Naive thymus-derived CD4-positive, alpha-beta T cell (primary cell): ENCODE measurements at places on chromosomes 12 and 14. TPM values are rescaled to one million over a fixed set of nuclear protein-coding genes. Genes with fewer than 3 reads are reported as not detected.

- no peak for DNase-seq
- no peak overlapping the region for H3K4me3 ChIP-seq
- no peaks in the 10 kb centered on the region for H3K4me1 ChIP-seq
- no peaks in the 10 kb centered on the region for H3K27me3 ChIP-seq
- no peaks in the 10 kb centered on the region for H3K36me3 ChIP-seq
- no peak overlapping the region for H3K27ac ChIP-seq
Observed at GRCh38 chr12:28034271-28034670, 61.7 kb upstream of the PTHLH start.

DNA sequence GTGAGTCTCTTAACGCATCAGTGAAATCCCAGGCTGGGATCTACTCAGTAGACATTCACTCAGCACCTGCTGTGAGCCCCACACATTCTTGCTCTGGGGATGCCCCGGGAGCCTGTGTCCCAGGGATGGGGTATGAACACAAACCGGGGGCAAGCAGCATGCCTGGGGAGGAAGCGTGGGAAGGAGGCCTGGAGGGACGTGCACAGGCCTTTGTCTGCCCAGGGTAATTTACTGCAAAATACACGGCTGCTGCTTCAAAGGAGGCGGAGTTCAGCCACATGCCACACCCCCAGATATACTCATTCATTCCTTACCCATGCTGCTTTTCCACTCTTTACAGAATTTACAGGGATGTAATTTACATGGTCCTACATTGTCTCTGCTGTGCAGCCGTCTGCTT lies 187.8 kb downstream of the ADGRD1 start:
- H3K4me1 ChIP-seq = no peaks in the 10 kb centered on the region
- no peaks in the 10 kb centered on the region for H3K36me3 ChIP-seq
- no peak for DNase-seq
- no peak overlapping the region for H3K27ac ChIP-seq

GRCh38 chr14:50451854-50452253 lies 55.2 kb upstream of the CDKL1 start:
- no peaks in the 10 kb centered on the region for H3K27me3 ChIP-seq
- no peak for DNase-seq
- H3K4me1 ChIP-seq = no peaks in the 10 kb centered on the region
- H3K4me3 ChIP-seq = no peak overlapping the region
- no peaks in the 10 kb centered on the region for H3K36me3 ChIP-seq

GRCh38 chr12:124008595-124008994 lies 35.6 kb downstream of the ZNF664 start:
- H3K27ac ChIP-seq = no peak overlapping the region
- peaks cover 24% of the 10 kb centered on the region for H3K36me3 ChIP-seq
- DNase-seq = no peak
- no peak overlapping the region for H3K4me3 ChIP-seq
- H3K27me3 ChIP-seq = no peaks in the 10 kb centered on the region

DNA sequence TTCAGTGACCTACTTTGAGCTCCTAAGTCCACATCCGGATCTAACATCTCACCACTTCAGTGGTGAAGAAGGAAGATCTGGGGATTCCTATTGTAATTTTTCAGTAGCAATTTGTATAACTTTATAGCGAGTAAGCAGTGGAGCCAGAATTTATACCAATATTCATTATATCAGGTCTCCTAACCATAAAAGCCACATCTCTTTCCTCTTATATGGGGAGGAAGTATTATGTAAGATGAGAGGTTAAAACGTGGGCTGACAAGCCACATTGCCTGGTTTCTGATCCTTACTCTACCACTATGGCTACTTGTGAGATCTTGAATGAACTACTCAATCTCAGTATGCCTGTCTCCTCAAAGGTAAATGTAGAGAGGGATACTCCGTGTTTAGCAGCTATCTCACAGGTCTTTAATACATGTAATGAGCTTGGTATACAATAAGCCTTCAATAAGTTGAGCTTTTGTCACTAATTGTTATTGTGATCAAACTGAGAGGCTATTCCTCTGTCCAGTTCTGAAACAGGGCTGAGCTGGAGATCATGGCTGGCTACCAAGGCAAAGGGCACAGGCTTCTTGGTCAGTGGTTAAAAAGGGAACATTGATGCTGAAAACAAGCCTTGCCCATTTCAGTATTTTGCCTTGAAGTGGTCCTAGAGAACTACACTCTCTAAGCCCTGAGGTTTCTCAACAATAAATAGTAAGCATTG lies 3.3 kb upstream of the TMEM117 start:
- no peak overlapping the region for H3K27ac ChIP-seq
- DNase-seq = no peak
- no peak overlapping the region for H3K4me3 ChIP-seq
- H3K36me3 ChIP-seq = no peaks in the 10 kb centered on the region
- no peaks in the 10 kb centered on the region for H3K27me3 ChIP-seq
- peaks cover 27% of the 10 kb centered on the region for H3K4me1 ChIP-seq

GRCh38 chr12:105107171-105107493 lies 399 bp upstream of the WASHC4 start:
- peaks cover 13% of the 10 kb centered on the region for H3K4me1 ChIP-seq
- peak overlapping the region; percentile 68 for H3K4me3 ChIP-seq
- H3K36me3 ChIP-seq = peaks cover 5% of the 10 kb centered on the region
- no peaks in the 10 kb centered on the region for H3K27me3 ChIP-seq

DNA sequence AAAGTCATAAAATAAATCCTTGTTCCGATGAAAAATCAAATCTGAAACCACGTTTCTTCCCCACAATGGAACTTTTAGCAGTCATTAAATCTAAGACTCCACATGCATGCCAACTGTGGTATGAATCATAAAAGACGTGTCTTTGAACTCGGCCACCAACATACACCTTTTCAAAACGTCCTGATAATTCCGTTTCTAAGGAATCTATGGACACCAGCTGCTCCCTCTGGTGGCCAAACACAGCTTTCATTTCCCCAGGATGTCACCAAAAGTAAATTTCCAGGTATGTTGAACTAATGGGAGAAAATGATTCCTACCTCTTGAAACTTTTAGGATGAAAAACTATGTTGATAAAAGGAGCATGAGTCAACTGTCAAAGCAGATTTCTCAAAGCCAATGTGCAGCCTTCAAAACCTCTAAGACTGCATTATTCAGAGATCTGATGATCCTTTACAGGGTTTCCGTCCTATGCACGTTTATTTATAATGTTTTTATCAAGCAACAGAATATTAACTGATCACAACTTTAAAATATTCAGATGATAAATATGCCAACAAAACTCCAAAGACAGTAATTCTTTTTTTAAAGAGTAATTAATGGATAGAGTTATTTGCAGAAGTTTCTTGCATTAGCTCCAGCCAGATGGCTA lies 96.2 kb downstream of the CIT start:
- no peak overlapping the region for H3K27ac ChIP-seq
- no peak for DNase-seq
- no peaks in the 10 kb centered on the region for H3K27me3 ChIP-seq

DNA sequence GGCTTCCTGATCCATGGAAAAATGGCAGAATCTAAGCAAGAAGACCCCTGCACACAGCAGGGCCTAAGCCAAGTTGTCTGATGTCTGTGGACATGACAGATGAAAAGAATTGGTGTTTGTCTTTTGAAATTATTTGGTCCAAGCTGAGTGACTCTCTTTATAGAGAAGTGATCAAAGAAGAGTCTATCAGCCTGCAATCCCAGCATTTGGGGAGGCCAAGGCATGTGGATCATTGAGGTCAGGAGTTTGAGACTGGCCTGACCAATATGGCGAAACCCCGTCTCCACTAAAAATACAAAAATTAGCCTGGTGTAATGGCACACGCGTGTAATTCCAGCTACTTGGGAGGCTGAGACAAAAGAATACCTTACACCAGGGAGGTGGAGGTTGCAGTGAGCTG lies 64.8 kb upstream of the TUNAR start:
- no peaks in the 10 kb centered on the region for H3K27me3 ChIP-seq
- H3K36me3 ChIP-seq = no peaks in the 10 kb centered on the region
- no peak overlapping the region for H3K27ac ChIP-seq
- H3K4me3 ChIP-seq = no peak overlapping the region
- no peak for DNase-seq

GRCh38 chr14:61516964-61517653 lies 178.2 kb upstream of the HIF1A start:
- DNase-seq = no peak
- H3K27me3 ChIP-seq = no peaks in the 10 kb centered on the region
- no peak overlapping the region for H3K4me3 ChIP-seq
- no peak overlapping the region for H3K27ac ChIP-seq

- no peak overlapping the region for H3K27ac ChIP-seq
- no peak overlapping the region for H3K4me3 ChIP-seq
- no peaks in the 10 kb centered on the region for H3K36me3 ChIP-seq
- no peak for DNase-seq
Observed at GRCh38 chr12:84085046-84085445, 827.6 kb downstream of the SLC6A15 start.

DNA sequence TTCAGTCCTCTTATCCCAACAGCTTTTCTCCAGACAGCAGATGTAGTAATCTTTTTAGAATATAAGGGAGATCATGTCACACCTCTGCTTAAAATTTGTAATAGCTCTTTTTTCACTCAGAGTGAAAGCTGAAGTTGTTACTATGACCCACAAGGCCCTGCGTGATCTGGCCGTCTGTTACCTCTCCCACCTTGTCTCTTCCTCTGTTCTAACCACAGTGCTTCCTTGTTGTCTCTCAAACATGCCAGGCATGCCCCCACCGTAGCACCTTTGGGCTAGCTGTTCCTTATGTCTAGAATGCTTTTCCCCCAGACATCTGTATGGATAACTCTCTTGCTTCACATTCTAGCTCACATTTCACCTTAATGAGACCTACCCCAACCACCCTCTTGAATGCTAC lies 6.5 kb downstream of the NECAP1 start:
- no peaks in the 10 kb centered on the region for H3K27me3 ChIP-seq
- DNase-seq = peak; percentile 43
- H3K27ac ChIP-seq = peak overlapping the region; percentile 70
- H3K4me1 ChIP-seq = peaks cover 25% of the 10 kb centered on the region
- H3K36me3 ChIP-seq = peaks cover 44% of the 10 kb centered on the region

DNA sequence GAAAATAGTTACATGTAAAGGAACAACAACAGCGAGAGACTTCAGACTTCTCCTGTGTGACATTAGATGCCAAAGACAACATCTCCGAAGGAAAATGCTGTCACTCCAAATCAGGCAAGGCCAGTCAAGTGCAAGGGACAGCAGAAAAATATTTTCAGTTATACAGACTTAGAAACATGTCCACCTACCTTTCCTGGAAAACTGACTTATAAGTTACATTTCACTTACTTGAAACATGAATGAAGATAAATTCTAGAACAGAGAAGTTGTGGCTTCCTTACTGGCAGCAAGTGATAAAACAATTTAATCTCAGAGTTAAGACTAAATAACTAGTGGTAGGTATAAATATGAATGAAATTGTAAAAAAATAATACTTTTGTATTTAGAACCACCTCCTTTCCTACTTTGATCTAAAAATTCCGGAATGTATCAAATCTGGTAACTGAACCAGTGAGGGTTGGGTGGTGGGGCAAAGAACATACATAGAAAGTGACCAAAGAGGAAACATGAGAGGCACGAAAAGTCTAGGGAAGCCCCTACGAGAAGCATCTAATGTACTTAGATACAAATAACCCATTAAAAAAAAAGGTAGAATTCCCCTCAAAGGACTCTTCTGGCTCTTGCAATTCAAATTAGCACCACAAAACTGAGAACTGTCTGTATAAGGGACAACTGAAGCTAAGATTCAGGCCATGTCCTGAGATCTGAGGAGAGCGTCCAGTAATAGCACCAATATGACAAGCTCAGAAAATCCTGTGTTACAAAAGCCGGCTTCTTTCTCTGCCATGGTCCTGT lies 21.2 kb downstream of the MTHFD1 start:
- H3K27ac ChIP-seq = no peak overlapping the region
- H3K27me3 ChIP-seq = no peaks in the 10 kb centered on the region
- H3K36me3 ChIP-seq = peaks cover 3% of the 10 kb centered on the region
- DNase-seq = no peak
- H3K4me1 ChIP-seq = no peaks in the 10 kb centered on the region

GRCh38 chr14:100238419-100239210 lies at the start of gene YY1:
Gene YY1 (plus strand): TSS chr14:100239144. CDS start chr14:100239245, 101 bp downstream.
- H3K27me3 ChIP-seq = no peaks in the 10 kb centered on the region
- H3K27ac ChIP-seq = peak within 1 kb of the TSS; percentile 98
- peaks cover 44% of the 10 kb centered on the region for H3K4me1 ChIP-seq
- peak within 1 kb of the TSS; percentile 74 for H3K4me3 ChIP-seq
- DNase-seq = peak; percentile 100

DNA sequence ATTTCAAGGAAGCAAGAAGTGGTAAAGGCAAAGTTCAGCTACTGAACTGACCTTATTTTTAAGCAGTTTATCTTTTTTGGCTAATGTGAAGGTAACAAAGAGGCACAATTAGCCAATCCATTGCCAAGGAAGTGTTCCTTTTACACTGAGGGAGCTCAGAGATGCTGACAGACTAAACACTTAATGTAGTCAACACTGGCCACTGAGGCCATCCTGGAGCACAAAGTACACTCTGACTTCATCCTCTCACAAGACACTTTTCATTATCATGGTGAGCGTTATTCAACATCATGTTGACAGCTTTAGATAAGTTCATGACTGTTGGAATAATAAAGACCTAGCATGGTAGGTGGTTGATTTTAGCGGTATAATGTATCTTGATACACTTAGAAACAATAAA lies 89.9 kb downstream of the ADAMTS20 start:
- H3K4me3 ChIP-seq = no peak overlapping the region
- no peaks in the 10 kb centered on the region for H3K4me1 ChIP-seq
- H3K36me3 ChIP-seq = no peaks in the 10 kb centered on the region
- no peaks in the 10 kb centered on the region for H3K27me3 ChIP-seq
- DNase-seq = no peak
- H3K27ac ChIP-seq = no peak overlapping the region

GRCh38 chr14:92874962-92875661 lies 47.8 kb upstream of the CHGA start:
- no peak overlapping the region for H3K27ac ChIP-seq
- no peaks in the 10 kb centered on the region for H3K36me3 ChIP-seq
- H3K4me1 ChIP-seq = no peaks in the 10 kb centered on the region
- H3K27me3 ChIP-seq = no peaks in the 10 kb centered on the region
- no peak for DNase-seq

DNA sequence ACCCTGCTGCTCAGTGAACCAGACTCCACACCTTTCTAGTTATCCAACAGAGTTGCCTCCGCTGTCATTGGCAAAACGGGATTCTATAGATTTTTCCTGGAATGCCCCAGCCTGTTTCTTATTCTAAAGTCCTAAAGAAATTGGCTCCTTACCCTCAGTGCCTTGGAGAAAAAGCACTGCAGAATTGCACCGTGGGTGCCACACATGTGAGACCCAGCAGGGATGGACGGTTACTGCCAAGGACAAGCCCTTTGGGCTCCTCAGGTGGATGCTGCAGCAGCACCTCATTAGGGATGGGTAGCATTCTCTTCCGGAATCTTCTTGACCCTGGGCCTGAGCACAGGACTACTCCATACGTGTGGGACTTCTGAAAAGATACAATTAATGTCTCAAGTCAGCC lies 121.5 kb downstream of the GCH1 start:
- no peak overlapping the region for H3K27ac ChIP-seq
- H3K4me1 ChIP-seq = peaks cover 4% of the 10 kb centered on the region
- no peaks in the 10 kb centered on the region for H3K36me3 ChIP-seq
- no peak for DNase-seq
- H3K4me3 ChIP-seq = no peak overlapping the region
- H3K27me3 ChIP-seq = no peaks in the 10 kb centered on the region

The C14orf39 gene
- not detected in 2 replicates for total RNA-seq

The TEX52 gene
- total RNA-seq = not detected

The EIF2S3B gene
- 0.33 and 0.68 TPM in 2 replicates for total RNA-seq

The ADAMTS20 gene
- total RNA-seq = not detected
